ENCODE measurements at places on chromosomes 13 and 19. TPM values are rescaled to one million over a fixed set of nuclear protein-coding genes. Genes with fewer than 3 reads are reported as not detected.

The FOXA3 gene
- not detected for total RNA-seq

- DNase-seq = peak; percentile 64
Measured at GRCh38 chr19:8392017-8392591, 1.9 kb downstream of the RAB11B start.

GRCh38 chr19:45477713-45478453, 10.1 kb downstream of the FOSB start:
- DNase-seq = no peak

DNA sequence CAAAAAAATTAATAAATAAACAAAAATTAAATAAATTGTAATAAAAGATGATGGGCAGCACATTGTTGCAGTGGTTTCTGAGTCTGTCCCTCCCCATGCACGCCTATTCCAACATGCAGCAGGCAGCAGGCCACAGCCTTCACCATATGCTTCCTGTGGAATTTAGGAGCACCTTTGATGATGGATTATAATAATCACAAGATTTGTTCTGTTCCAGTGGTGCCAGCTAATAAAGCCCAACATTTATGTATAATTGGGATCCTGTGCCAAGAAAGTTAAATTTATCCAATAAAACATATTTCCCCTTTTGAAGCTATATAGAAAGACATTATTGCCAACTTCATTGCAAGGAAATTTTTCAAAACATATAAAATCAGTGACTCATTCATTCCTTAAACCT, 328.6 kb downstream of the FGF14 start:
- no peak for DNase-seq

DNA sequence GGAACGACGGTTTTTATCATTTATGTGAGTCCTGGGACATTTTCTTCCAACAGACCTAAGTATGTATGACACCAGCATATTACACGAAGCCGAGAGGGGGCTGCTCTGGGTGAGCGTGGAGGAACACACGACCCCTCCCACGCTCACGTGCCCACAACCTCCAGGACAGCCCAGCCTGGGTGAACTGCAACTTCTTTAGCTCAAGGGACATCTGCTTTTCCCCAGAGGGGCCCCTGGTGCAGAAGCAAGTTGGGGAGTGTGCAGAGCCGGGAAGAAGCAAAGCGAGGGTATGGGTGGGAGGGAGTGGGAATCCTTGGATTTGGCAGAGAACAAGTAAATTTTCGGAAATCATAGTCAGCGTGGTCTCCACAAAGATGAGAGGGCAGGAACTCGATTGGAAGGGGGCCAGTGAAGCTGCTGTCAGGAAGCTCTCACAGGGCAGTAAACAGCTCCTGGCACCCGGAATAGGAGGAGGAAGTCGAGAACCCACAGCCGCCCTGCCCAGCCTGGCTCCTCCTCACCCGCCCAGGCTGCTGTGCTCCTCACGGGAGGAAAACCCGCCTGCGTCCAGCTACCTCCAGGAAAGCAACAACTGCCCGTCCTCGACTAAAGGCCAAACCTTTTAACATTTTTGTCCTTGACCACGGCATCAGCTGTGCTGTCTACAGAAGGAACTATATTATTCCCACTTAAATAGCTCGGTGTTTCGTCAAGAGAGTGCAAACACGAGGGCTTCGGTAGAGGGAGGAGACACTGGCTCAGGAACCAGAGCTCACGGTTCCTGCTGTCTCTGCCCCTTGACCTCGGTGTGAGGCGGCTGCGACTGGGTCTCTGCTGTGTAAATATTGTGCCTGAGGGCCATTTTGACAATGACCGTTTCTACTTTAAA, 17.2 kb upstream of the CFAP97D2 start:
- DNase-seq = peak; percentile 78

DNA sequence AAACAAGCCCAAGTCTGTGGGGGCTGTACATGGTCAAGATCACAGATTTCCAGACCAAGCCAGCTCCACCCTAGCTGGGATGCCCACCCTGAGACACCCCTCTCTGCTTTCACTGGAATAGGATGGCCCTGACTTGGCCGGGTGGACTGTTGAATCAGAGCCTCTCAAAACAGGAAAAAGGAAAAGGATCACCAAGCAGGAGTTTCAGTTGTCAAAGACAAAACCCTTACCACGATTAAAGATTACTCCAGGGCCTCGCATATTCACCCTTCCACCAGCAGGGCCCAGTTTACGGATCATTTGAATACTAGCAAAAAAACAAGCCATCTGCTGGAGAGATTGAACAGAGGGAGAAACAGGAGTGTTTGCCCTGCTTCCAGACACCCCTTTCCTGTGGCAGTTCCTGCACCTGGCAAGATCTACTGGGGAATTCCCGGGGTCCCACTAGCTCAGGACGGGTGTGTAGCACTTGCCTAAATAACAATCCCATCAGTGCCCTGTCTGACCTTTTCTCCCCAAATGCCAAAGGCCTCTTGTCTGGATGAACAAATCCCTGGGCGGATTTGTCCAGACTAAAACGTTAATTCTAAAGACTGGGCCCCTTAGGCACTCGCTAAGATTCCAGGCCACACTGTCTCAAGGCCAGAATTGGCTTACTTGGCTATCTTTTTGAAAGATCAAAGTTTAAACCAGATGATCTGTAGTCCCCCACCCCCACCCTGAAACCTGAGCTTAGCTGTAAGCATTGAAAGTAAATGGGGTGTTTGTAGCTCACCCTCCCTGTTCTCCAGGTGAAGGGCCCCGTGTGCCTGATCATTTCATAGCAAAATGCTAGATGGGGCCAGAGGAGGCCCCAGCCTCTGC, 38.4 kb downstream of the ACTN4 start:
- DNase-seq = no peak

GRCh38 chr19:36023432-36023831, 9.2 kb downstream of the CLIP3 start:
- no peak for DNase-seq

DNA sequence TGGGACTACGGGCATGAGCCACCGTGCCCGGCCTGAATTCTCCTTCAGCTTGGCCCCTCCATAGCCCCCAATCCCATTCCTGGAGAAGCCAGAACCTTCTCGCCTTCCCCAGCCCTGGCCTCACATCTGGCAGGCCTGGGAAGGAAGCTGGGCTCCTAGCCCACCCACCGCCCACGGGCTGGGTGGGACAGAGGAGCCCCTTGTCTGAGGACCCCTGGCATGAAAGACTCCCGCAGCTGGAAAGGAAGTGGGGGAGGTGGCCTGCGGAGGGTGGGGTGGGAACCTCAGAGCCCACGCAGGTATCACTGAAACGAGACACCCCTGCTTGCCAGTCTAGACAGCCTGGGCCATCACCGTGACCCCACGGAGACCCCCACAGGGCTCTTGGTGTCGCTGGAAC, 7.7 kb upstream of the NANOS3 start:
- no peak for DNase-seq

The CCL25 gene
- not detected for total RNA-seq

GRCh38 chr13:40798380-40798779, 9.0 kb downstream of the SLC25A15 start:
- no peak for DNase-seq

The CEACAM4 gene
- total RNA-seq = 0.46 TPM

The SIGLEC12 gene
- not detected for total RNA-seq

DNA sequence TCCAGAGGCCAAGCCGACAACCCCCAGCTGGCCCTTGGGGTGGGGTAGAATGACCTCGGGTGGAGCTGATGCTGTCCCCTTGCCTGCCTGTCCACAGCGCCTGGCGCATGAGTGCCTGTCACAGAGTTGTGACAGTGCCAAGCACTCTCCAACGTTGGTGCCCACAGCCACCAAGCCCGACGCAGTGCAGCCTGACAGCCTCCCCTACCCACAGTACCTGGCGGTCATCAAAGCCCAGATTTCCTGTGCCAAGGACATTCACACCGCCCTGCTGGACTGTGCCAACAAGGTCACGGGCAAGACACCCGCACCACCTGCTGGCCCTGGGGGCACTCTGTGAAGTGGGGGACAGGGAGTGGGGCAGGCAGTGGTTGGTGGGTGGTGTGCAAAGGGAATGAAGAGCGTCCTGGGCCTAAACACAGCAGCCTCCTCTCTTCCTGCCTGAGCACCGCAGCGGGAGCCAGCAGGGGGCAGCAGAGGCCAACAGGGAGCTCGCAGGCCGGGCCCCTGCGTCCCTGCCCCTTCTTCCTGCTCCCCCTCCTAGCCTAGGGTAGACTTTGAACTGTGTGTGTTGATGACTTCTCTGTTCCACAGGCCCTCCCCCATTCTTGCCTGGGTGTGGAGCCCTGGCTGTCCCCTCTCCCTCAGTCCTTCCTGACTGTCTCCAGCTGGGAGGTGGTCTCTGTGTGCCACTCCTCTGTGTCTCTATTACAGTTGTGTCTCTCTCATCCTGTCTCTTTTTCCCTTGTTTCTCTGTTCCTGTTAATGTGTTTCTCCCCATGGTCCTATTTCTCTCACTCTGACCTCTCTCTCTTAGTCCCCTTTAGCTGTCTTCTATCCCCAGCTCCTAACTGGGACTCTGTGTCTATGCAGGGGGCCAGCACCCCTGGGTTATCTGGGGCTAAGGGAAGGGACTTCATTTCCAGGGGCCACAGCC, 6.5 kb downstream of the MED29 start:
- peak; percentile 96 for DNase-seq

The RAB3A gene
- total RNA-seq = 26.7 TPM

The BAX gene
- 21.5 TPM for total RNA-seq

DNA sequence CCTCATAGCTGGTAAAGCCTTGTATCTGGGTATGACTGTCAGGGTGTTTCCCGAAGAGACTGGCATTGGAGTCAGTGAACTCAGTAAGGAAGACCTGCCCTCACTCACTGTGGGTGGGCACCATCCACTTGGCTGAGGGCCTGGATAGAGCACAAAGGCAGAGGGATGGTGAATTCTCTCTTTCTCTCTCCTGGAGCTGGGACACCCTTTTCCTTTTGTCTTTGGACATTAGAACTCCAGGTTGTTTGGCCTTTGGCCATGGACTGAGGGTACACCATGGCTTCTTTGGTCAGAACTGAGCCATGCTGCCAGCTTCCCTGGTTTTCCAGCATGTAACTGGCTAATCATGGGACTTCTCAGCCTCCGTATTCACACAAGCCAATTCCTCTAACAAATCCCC, 4.6 kb upstream of the CEACAM1 start:
- no peak for DNase-seq

DNA sequence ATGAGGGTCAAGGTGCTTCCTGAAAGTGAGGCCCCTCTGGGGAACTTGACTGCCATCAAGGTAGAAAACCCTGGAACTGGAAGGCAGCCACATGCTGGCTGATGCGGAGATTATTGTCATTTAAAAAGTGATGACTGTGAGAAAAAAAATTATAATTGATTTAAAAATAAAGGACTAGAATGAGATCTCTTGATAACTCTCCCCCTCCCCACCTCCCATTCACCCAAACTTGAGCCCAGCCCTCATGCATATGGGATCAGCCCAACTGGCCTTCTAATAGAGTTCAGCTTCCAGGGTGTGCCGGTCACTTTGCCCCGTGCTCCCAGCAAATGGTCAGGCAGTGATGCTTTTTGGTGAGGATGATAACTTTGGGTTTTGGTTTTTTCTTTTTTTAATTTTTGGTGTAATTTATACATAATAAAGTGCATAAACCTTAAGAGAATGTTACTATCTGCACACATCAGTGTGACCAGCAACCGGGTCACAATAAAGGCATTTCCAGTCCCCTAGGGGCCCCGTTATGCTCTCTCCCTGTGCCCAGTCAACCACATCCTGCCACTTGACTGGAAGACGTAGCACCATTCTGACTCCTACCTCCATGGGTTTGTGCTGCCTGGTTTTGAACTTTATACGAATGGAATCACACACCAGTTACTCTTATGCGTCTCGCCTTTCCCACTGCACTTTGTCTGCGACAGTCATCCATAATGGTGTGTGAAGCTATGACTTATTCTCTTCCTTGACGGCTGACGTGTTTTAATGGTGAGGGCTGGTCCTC, 187.9 kb downstream of the USP12 start:
- DNase-seq = no peak

GRCh38 chr19:17103177-17103576, 27.6 kb downstream of the MYO9B start:
- DNase-seq = no peak

The ZNF699 gene
- 3.2 TPM for total RNA-seq

- DNase-seq = no peak
Measured at GRCh38 chr13:104011505-104012241, 945.5 kb upstream of the SLC10A2 start.

GRCh38 chr19:16516381-16516780, 20.2 kb downstream of the C19orf44 start:
- DNase-seq = no peak

DNA sequence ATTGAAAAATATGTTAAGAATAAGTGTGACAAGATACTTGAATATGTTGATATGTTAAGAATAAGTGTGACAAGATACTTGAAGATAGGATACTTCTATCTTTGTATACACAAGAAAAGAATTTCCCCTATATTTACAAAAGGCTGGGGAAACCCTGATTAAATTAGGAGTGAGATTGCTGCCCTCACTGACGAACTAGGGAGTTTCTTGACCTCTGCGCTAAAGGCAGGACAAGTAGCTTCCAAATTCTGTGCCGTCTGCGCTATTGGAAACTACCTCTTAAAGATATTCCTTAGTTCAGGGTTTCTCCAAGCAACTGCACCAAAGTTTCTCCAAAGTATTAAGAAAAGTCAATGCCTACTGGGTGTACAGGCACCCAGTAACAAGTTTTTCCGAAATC, 730 bp downstream of the ZNF260 start:
- DNase-seq = no peak

The TYROBP gene
- 28.3 TPM for total RNA-seq

DNA sequence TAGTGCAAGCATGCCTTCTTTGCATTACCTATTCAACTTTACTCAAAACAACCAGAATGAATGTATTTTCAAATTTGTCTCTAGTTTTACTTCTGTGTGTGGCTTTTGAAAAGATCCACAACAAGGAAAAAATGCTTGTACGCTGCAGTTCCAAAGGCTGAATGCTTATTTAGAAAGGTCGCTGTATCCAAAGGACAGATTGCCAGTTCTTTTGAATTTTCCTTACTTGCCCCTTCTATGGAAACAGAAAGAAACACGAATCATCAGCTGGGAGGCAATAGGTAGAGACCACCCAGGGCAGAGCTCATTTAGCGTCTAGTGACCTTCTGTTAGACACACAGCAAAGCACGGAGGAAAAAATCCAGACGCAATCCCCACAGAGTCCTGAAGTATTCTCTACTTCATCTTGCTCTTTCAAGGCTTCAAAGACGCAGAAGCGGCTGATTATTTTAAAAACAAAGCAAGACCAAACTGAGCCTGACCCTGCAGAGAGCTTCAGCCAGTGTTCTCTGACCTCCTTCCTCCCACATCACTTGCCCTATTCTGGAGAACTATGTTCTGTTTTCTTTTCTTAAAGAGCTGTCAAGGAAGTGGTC, 674.6 kb upstream of the SGCG start:
- no peak for DNase-seq

GRCh38 chr13:74575729-74576125, 441.5 kb upstream of the KLF12 start:
- DNase-seq = peak; percentile 91
